ENCODE measurements at places on chromosomes 1 and 21.

GRCh38 chr1:230858918-230859729 is 9.2 kb downstream of the C1orf198 start:
- peak; percentile 60 for DNase-seq

DNA sequence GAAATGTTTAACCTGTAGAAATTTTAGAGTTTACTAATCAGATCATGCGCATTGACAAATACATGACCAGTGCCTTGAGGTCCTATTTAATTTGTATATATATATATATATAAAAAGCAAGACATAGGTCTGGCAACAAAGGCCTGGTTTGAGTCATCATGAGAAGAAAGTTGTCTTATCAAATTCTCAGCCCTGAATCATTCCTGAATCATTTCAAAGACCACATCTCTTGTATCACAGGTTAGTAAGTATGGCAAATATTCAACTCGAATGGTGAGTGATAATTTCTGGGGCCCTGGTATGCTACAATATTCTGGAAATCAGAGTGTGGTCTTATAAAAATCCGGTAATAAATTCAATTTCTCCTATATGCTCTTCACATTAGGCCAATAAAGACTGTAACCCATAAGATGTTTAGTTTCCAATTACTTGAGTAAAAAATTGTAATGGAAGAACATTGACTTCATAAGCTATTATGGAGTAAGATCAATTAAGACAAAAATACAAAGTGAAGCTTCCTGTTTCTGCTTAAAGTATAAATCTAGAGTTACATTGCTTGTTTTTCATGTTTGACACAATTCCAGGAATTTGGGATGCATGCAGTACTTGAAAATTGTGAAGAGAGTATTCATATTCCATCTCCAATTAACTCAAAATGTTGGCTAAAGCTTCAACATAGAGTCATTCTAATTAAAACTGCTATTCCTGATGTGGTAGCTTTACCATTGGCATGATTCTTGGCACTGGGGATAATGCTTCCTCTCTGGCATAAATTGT is 309.4 kb downstream of the BRINP3 start:
- DNase-seq = peak; percentile 80

DNA sequence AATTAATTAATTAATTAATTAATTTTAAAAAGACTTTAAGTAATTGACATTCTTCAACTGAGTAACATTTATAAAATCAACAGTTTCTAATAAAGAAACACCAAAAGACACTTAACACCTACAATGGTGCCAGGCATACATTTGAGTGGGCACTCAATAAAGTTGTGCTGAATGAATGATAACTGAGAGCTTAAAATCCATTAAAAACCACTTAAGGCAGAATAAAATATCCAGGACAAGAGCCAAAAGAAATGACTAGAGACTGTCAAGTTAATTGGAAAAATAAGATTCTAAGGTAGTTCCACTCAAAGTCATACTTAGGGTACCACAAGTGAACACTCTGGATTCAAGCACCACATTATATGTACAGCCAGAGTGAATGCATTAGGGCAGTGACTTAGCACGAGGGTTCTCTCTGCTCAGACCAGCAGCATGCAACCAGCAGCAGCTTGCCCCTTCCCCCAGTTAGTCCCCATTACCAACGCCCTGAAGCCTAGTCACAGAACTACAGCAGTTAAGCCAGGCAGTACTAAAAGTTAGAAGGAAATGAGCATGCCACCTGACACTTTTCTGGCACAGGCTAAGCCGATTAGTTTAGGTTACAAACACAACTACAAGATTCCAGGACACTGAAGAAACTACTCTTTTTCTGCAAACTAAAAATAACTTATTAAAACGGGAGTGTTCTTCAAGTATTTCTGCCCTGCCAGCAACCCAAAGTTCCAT is 46.5 kb downstream of the LUZP1 start:
- no peak for DNase-seq

DNA sequence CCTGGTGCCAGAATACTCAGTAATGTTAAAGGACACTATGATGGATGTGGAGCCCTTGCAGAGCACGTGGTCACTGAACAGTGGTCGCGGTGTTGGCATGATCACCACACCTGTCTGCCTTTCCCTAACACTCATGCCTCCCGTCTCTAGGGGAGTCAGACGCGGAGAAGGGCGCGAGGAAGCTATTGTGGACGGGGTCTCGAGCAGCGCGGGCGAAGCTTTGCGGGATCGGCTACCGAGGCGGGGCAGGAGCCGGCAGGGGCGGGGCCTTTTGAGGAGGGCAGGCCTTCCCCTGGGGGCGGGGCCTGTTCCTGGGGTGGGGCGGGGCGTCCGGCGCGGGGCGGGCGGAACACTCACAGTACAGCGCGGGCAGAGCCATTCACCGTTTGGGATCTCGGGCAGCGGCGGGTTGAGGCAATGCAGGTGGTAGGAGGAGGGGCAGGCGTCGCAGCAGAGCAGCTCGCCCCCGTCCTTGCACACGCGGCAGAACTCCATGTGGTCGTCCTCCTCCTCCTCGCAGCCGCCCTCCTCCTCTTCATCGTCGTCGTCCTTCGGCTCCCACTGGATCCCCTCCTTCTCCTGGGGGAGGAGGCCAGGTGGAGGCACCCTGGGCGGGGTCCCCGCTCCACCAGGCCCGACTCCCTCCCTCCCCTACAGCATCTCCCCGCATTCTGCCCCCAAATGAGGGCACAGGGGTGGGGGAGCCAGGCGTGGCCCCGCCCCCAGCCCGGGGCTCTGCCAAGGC is 31.5 kb downstream of the CHD5 start:
- DNase-seq = peak; percentile 13

- DNase-seq = no peak
Measured at GRCh38 chr1:147384804-147385203, 142.3 kb downstream of the CHD1L start.

- no peak for DNase-seq
Measured at GRCh38 chr1:216904471-216904870, 181.2 kb upstream of the ESRRG start.

- no peak for DNase-seq
Measured at GRCh38 chr1:237910834-237911233, 20.1 kb upstream of the ZP4 start.

DNA sequence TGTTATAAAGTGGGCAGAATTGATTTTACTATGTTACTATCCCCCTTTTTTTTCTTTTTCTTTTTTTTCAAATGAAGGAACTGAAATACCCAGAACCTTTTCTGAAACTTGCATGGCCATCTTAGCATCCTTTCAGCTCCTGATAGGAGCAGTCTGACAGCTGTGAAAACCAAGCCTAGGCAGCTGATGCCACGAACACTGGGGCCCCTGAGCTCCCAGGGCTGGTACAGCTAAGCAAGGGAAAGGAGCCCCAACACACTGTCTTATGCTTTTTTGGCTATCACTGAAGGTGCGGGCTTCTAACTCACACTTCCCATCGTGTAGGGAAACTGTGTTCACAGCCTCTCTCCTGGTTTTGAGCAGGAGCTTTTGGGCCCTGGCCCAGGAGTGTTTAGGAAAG is 23.0 kb upstream of the CAMK1G start:
- DNase-seq = no peak

- peak; percentile 63 for DNase-seq
Measured at GRCh38 chr1:158118713-158119402, 61.8 kb upstream of the CD1D start.

DNA sequence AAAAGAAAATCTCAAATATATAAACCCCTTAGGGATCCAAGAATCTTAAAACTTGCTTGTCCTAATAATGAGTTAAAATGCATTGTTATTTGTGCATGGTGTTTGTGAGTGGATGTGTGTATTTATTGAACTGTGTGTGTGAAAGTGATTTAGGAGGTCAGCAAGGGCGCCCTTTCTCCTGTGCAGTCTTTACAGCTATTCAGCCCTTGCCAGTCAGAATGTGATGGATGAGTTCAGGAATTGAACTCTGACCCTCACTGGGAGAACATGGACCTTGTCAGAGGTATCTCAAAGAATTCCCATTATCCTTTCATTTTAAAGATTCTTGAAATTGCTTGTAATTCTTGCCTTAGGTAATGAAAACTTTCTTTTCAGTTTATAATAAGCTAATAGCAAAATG is 493.0 kb upstream of the ADGRL4 start:
- no peak for DNase-seq

DNA sequence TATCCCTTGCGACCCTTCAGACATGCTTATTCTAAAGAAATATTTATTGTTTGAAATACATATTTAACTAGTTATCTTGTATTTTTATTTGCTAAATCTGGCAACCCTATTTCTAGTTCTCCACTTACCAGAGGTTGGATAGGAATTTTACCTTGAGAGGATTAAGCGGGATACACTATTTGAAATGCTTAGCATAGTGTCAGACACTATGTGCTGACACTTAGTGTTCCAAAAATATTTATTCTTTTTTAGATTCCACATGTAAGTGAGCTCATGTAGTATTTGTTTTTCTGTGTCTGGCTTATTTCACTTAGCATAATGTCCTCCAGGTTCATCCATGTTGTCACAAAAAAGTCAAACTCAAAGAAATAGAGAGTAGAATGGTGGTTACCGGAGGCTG is 78.7 kb downstream of the NTMT2 start:
- DNase-seq = no peak

DNA sequence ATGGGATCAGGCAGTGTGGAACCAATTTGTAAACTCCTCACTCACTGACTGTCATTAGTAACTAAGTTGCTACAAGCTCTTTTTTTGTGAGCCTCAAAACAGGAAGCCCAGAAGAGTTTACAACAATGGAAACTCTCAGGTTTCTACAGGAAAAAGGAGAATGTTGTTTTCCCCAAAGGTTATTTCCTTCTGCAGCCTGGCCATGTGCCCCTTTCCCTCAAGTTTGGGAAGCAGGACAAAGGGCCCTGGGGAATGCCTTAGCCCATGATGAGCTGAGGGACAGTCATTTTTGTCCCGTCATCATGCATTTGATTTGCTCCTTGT is 395.9 kb downstream of the KIF26B start:
- no peak for DNase-seq

GRCh38 chr1:162541619-162542141 is 19.8 kb upstream of the UAP1 start:
- peak; percentile 98 for DNase-seq

DNA sequence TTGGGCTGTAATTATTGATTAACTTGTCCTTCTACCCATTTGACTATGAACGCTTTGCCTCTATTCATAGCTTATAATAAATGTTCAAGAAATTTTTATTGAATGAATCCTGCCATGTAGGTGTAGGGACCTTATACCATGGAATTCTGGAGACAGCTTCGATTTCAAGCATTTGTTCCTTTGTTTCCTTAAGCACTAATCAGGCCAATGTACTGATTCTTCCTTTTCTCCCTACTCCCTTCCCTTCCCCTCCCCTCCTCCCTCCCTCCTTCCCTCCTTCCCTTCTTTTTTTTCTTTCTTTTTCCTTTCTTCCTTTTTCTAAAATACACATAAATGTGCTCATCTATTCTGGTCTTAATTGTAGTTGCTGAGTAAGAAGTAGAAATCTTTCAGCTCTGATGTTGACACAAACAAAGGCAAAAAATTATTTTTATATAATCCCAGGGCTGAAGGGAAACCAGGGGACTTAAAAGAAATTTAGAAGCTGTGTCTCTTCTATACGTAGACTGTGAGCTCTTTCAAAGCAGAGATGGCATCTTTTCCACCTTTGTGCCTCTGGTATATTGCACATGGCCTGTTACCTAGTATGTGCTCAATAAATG is 24.9 kb upstream of the DNM3 start:
- no peak for DNase-seq

DNA sequence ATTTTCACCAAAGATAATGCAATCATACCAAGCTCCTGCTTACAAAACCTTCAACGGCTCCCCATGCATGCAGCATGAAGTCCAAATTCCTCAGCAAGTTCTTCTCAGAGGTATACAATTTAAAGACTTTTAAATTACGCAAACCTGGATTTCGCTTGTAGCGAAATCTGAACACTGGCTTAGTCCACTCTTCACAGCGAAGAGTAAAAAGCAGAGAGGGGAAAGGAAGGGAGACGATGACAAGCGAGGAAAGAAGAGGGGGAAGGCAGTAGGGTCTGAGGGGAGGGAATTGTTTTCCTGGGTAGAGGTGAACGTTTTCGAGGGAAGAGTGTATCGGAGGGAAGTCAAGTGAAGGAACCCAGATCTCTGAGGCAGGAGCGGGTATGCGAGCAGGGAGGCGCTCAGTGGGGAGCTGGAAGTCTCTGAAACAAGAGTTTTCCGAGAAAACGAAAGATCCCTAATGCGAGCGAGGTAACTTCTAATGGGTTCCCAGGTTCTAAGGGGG is 790 bp downstream of the TESK2 start:
- no peak for DNase-seq

GRCh38 chr1:19730793-19731192 is 66.1 kb downstream of the HTR6 start:
- no peak for DNase-seq

DNA sequence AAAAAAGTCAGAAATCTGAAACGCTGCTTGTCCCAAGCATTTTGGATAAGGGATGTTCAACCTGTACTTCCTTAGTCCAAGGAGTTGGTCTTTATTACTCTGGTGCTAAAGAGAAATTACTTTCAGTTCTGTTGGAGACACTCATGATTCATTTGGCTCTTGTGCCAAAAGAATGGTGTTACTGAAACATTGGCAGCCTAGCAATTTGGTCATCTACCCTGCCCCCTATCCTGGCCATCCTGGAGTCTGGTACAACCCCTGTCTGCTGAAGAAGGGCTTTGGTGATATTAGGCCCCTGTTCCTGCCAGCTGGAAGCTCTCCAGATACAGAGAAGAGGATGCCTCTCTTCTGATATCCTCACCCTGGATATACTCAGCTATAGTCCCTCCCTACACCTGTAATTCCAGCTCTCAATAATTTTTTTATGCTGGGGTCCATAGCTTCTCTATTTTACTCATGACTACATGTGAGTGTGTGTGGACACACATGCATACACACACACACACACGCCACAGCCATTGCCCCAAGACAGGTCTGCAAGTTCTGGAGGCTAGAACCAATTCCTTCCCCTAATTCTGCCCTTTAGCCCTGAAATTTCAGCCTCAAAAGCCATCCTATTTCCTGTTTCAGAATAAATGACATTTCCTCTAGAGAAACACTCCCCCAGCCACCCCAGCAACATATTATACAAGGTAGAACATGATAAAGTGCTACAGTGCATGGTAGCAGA is 40.0 kb downstream of the LHX8 start:
- no peak for DNase-seq

GRCh38 chr1:230249695-230250480 is 176.2 kb downstream of the PGBD5 start:
- DNase-seq = no peak

DNA sequence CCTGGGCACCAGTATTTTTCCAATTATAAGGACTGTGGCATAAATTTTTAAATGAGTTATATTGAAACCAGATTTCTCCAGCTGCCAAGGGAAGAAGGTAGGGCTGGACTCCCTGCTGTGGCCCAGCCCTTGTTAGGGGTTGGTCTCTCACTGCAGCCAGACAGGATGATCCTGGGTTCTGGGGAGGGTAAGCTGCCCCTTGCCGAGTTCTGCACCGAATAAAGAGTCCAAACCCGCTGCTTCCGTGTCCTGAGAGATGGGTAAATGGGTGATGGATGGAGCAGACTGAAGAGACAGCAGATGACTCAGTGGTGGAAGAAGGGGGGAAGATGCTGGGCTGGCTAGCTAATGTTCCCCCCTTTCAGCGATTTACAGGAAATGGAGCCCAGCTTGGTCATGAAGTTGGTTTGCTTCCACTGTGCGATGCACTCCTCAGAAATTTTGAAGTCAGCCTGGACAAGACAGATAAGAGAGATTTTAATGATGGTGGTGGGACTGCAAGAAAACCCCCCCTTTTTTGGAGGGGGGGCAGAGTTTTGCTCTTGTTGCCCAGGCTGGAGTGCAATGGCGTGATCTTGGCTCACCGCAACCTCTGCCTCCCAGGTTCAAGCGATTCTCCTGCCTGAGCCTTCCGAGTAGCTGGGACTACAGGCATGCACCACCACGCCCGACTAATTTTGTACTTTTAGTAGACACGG is 41.4 kb downstream of the YARS1 start:
- DNase-seq = peak; percentile 77
